Left lung (tissue), 14 donors: ENCODE measurements at places on chromosomes 12 and 14.

GRCh38 chr12:126093908-126094307 lies 1028.7 kb downstream of the AACS start:
- H3K27ac ChIP-seq, result no peak overlapping the region
- H3K4me1 ChIP-seq, result no peaks in the 10 kb centered on the region
- no peak overlapping the region for H3K4me3 ChIP-seq

- H3K27ac ChIP-seq, result no peak overlapping the region
- H3K36me3 ChIP-seq, result no peaks in the 10 kb centered on the region
- DNase-seq, result no peak
- no peaks in the 10 kb centered on the region for H3K27me3 ChIP-seq
- H3K4me1 ChIP-seq, result no peaks in the 10 kb centered on the region
Measured at GRCh38 chr14:78978896-78979295, 808.7 kb downstream of the NRXN3 start.

DNA sequence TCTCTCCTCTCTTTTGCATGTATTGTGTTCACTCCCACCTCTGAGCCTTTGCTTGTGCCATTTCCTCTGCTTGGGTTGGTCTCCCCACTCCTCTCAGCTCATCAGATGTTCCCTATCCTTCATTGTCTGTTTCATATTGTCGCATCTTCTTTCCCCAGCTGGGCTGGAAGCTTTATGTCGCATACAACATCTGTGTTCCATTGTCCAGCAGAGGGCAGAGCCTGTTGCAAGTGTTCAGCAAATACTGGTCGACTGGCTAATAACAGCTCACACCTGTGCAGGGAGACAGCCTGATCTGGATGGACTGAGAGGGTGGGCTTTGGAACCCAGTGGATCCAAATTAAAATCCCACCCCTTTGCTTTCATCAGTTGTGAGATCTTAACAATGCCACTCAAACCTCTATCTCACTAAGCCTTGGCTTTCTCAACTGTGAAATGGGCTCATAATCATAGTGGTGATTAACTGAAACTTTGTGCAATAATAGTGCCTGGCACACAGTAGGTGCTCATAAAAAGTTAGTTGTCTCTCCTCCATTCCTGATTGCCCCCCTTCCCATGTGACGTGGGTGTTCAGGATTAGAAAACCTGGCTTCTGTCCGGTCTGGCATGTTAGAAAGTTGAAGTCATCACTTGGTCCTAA lies 75.8 kb downstream of the RIN3 start:
- DNase-seq, result no peak
- no peak overlapping the region for H3K27ac ChIP-seq
- H3K4me3 ChIP-seq, result no peak overlapping the region
- no peaks in the 10 kb centered on the region for H3K27me3 ChIP-seq
- no peaks in the 10 kb centered on the region for H3K4me1 ChIP-seq

DNA sequence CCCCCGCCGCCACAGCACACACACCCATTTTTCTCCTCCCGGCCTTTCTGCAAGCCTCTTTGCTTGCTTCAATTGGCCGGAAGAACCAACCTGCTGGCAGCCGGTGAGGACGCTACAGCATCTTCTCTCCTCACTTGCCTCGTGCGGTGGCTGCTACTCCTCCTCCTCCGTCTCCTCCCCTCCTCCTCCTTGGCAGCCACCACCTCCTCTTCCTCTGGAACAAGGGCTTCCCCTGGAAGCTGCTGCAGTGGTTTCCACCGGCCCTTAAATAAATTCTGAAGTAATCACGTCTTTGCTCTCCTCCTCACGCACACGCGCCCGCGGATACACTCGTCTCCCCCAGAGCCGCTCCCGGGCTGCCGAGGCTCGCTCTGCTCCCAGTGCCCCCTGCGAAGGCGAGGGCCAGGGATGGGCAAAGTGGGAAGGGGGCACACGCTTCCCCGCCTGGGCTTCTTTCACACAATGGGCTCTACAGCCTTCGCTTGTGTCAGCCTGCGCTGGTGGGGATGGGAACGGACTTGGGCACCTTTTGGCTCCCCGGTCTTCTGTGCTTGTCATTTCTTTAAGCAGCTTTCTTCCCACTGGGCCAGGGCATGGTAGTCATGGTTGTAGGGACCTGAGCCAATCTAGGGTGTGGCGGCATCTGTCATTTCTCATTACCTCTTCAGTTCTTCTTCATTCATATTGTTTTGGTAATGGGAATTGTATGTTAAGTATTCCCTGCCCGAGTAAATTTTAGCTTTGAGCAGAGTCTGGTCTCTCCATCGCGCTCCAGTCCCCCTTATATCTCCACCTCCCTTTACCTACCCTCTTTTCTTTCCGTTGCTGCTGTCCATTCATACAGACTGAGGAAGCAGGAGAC lies at the start of gene PPFIA2:
PPFIA2 (minus strand) TSS at position 161 of the 862 bp plus-strand sequence.
- peak within 1 kb of the TSS; percentile 35 for H3K4me3 ChIP-seq
- no peaks in the 10 kb centered on the region for H3K36me3 ChIP-seq
- H3K4me1 ChIP-seq, result no peaks in the 10 kb centered on the region
- DNase-seq, result peak; percentile 27
- no peak within 1 kb of the TSS for H3K27ac ChIP-seq

GRCh38 chr14:89588016-89588415 lies 171.0 kb upstream of the FOXN3 start:
- H3K36me3 ChIP-seq, result no peaks in the 10 kb centered on the region
- no peak overlapping the region for H3K4me3 ChIP-seq
- H3K27me3 ChIP-seq, result no peaks in the 10 kb centered on the region
- DNase-seq, result no peak
- no peak overlapping the region for H3K27ac ChIP-seq

DNA sequence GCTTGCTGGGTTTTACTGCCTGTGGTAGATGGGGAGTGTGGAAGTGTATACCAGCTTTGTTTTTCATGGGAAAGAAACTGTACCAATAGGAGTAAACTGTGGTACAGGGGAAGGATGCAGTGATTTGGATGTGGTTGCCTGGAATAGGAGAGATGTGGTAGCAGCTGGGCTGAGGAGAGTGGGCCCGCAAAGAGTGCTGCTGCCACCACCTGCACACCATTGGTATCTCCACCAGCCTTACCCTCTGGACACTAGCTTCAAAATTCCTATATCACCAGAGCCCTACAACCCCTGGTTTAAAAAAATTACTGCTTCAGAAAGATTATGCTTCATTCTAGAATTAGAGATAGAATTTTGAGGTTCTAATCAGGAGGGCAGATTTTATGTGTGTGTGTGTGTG lies 53.6 kb downstream of the AKAP6 start:
- DNase-seq, result no peak
- H3K4me1 ChIP-seq, result no peaks in the 10 kb centered on the region
- no peak overlapping the region for H3K4me3 ChIP-seq
- no peak overlapping the region for H3K27ac ChIP-seq

DNA sequence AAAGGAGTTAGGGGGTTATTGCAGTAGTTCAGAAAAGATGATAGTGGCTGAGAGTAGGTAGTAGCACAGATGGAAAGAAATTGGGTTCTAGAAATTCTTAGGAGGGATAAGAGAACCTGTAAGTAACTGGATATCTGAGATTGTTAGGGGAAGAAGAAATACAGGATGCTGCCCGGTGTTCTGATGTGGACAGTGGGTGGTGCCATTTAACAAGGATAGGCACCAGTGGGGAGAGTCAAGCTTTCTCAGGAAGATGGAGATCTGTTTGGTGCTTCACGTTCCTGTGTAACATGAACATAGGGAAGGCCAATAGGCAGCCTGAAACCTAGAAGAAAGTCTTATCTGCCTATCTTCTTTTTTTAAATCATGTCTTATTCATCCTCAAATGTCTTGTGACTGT lies 245.9 kb downstream of the NPAS3 start:
- no peaks in the 10 kb centered on the region for H3K4me1 ChIP-seq
- DNase-seq, result no peak
- H3K4me3 ChIP-seq, result no peak overlapping the region
- H3K36me3 ChIP-seq, result no peaks in the 10 kb centered on the region
- H3K27me3 ChIP-seq, result peaks cover 7% of the 10 kb centered on the region
- H3K27ac ChIP-seq, result no peak overlapping the region
